B cell (primary cell): ENCODE measurements at places on chromosomes 5 and 9. TPM values are rescaled to one million over a fixed set of nuclear protein-coding genes. Genes with fewer than 3 reads are reported as not detected.

DNA sequence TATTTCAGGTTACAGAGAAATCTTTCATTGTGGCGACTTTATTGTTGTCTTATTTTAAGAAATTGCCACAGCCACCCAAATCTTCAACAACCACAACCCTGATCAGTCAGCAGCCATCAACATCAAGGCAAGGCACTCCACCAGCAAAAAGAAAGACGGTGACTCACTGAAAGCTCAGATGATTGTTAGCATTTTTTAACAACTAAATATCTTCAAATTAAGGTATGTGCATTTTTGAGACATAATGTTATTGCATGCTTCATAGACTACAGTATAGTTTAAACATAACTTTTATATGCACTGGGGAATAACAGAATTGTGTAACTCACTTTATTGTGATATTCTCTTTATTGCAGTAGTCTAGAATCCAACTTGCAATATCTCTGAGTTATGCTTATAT is 263.4 kb downstream of the TMEM232 start:
- DNase-seq: no peak

GRCh38 chr9:69232135-69232534 is 58.1 kb downstream of the TJP2 start:
- no peak for DNase-seq

DNA sequence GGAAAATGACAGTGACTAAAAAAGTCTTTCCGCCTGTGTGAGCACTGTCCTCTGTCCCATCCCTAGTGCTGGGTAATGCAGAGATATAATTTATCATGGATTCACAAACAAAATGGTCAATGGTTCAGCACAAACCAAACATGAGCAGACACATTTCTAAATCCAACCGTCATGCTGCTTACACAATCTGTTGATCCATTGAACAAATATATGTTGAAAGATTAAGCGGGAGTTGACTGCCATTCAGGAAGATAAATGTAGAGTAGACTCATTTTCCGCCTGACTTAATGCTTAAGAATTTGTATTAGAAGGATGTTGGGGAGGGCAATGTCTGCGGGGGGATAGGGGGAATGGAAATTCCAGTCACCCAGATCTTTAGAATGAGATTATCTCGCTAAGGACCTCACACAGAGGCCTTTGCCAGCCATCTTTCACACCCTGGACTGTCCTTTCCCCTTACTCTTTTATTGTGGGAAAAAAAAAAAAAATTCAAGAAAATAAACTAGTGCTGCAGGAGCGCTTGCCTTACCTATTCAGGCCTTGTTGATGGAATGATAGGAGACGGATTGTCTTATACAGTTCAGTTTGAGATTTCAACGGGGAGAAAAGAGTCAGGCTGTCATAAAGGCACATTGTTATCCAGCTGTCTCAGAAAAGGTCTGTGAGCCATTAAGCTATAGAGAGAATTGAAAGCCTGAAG is 153.7 kb downstream of the TLE1 start:
- DNase-seq: no peak

GRCh38 chr9:120186276-120186675 is 393.7 kb downstream of the CDK5RAP2 start:
- no peak for DNase-seq

DNA sequence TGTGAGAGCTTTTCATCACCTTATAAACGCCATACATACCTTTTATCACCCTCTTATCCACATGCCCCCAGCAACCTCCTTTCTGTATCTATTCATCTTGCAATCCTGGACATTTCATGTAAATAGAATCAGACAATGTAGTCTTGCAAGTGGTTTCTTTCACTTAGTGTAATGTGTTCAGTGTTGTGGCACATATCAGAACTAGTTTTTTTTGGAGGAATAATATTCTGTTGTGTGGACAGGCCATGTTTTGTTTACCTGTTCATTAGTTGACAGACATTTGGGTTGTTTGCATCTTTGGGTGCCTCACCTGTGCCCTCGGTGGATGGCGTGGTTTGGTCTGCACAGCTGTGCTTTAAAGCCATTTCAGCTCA is 1.3 kb downstream of the SQSTM1 start:
- DNase-seq: no peak

DNA sequence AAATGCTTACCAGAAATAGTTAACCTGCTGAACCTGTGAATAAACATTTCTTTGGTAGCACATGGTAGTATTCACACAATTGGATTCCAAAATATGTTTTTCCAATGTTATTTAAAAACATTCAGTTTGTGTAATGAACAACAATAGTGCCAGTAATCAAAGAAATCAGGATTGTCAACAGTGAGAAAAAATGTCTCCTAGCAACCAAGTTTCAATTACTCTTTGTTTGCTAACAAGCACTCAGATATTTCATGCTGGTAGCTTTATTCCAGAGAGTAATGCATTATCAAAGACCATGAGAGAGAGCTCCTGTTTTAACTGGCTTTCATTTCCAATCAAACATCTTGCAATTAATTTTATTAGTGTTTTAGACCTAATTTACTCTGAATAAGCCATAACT is 768.1 kb upstream of the GRAMD2B start:
- DNase-seq: no peak

The PCDH1 gene
- total RNA-seq: not detected in 2 replicates

DNA sequence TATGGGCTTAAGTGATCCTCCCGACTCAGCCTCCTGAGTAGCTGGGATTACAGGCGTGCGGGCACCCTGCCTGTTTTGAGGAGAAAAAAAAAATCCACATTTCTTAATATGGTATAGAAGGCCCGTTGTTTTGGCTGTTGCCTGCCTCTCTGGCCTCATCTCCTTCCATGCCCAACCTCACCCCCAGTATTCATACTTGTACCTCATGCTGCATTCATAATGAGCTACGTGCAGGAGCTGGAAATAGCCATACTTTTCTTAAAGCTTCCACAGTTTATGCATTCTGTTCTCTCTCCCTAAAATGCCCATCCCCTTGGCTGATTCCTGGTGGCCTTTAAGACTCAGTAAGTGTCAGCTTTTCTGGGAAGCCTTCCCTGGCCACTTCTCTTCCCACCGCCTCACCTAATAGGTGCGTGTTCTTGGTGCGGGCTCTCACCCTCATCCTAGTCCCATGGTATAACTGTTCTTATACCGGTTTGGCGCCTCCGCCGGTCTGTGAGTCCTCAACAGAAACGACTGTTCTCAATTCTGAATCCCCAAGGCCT is 2.1 kb upstream of the TPM2 start:
- no peak for DNase-seq
